Dorsolateral prefrontal cortex (tissue), 122 donors: ENCODE measurements at places on chromosomes 1 and 21.

DNA sequence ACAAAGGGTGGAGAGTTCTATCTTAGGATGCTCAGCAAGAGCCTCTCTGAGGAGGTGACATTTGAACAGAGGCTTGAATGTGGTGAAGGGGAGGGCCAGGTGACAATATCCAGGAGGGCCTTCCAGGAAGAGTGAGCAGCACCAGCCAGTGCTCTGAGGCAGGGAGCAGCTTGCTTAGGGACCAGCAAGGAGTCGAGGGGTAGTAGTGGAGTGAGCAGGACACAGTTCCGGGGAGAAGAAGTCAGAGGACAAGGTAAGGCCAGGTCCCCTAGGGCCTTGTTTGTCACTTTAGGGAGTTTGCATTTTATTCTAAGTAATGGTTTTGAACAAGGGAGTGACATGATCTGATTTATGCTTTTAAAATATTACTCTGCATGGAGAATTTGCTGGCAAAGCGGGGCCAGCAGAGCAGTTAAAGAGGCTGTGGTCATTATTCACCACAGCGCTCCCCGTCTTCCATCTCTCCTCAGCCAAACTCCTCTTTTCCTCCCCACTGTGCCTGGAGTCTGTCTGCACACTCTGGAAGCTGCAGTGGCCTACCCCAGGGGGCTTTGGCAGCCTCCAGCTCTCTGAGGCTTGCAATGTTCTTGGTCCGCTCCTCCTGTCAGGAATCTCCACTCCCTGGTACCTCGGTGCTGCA is 17.0 kb upstream of the CSF1 start:
- no peak for DNase-seq

DNA sequence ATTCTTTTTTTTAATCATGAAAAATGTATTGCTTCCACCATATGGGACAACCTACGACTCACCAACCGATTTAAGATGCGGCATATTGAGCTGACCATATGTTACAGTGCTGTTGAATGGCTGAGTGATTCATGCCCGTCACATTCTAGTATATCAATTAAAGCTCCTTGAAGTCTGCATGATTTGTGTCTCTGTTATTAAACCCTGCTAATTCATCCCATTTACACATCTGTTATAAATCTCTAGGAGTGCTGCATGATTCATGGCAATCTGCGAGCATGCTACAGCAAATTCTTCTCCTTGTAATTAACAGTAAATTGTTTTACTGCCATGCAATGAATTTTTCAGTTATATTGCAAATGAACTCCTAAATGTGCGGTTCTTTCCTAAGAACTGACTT is 239.8 kb downstream of the USH2A start:
- DNase-seq: no peak

DNA sequence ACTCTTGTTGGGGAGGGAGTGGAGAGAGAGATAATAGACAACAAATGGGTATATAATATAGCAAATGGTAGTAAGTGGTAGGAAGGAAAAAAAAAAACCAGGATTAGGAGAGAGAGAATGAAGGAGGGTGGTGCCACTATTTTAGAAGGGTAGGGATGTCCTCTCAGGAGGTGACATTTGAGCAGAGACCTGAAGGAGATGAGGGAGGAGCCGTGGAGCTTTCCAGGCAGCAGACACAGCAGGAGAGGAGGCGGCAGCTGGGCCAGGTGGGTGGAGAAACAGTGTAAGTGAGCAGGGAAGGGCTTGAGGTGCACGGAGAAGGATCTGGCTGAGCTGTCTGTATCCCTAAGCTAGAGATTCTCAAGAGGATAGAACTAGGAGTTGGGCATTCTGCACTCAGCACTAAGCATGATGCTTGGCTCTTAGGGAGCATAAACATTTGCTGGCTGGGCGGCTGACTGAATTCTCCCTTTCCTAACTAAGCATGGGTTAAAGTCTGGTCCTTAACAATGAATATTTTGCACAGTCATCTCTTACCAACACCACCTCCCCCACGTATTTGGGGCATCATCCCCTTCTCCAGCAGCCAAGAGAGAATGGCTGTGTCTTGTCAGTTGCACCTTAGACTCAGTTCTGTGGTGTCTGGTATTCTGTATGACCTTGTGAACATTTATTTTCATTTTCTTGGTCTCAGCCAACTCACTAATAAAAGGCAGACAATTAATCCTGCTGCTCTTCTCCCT is 27.6 kb upstream of the SARS1 start:
- DNase-seq: peak; percentile 82

DNA sequence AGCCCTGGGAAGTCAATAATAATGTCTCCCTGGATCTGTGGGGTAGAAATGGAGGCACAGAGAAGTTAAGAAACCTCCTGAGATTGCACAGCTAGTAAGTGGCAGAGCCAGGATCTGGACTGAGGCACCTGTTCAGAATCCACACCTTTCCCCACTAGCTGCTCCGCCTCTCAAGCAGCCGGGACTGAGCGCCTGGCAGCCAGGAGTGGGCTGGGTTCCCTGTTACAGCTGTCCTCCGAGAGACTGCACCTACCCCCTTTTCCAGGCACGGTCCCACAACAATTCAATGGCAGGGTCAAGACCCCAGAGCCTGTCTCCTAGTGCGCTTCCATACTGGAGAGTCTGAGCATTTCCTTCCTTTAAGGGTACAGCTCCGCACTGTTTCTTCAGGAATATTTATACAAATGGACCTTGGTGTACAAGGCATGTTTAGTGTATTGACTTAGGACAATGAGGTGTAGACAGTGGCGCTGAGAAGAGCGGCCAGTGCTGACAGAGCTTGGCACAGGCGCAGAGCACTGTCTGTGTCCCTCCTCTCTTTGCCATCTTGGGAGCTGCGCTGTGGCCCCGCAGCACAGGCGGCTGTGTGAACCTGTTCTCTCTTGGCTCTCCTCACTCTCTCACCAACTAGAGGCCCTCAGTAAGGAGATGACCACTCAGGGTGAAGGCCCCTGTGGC is 24.4 kb downstream of the GRHL3 start:
- DNase-seq: no peak

GRCh38 chr1:116495535-116495934 is 75.3 kb downstream of the CD58 start:
- DNase-seq: no peak
